ENCODE measurements at places on chromosomes 12 and 14. TPM values are rescaled to one million over a fixed set of nuclear protein-coding genes. Genes with fewer than 3 reads are reported as not detected.

DNA sequence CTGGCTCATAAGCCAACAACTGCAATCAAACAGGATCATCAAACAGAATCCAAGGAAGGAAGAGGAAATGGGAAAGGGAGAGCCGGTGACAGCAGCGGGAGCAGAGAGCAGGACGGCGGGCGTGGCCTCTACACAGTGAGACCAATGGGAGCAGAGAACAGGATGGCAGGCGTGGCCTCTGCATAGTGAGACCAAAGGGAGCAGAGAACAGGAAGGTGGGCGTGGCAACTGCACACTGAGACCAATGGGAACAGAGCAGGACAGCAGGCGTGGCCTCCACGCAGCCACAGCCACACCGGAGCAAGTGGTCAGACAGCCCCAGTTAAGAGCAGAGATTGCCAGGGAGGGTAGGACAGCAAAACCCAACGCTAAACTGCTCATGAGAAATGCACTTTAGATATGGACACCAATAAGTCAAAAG, 16.4 kb downstream of the LRCOL1 start:
- peak; percentile 96 for DNase-seq
- H3K4me3 ChIP-seq = peak overlapping the region; percentile 19
- no peaks in the 10 kb centered on the region for H3K36me3 ChIP-seq
- H3K27ac ChIP-seq = peak overlapping the region; percentile 55
- no peaks in the 10 kb centered on the region for H3K4me1 ChIP-seq

GRCh38 chr12:13195250-13195649, 1.3 kb upstream of the EMP1 start:
- peaks cover 13% of the 10 kb centered on the region for H3K4me1 ChIP-seq
- DNase-seq = no peak
- no peaks in the 10 kb centered on the region for H3K27me3 ChIP-seq
- H3K36me3 ChIP-seq = no peaks in the 10 kb centered on the region

GRCh38 chr12:24839268-24839791, 109.6 kb downstream of the BCAT1 start:
- H3K36me3 ChIP-seq = no peaks in the 10 kb centered on the region
- DNase-seq = no peak

- no peak for DNase-seq
- peaks cover 6% of the 10 kb centered on the region for H3K4me1 ChIP-seq
- no peak overlapping the region for H3K4me3 ChIP-seq
- no peak overlapping the region for H3K27ac ChIP-seq
- no peaks in the 10 kb centered on the region for H3K36me3 ChIP-seq
These were observed 1.6 kb upstream of the LTBR start for GRCh38 chr12:6382371-6382770.

DNA sequence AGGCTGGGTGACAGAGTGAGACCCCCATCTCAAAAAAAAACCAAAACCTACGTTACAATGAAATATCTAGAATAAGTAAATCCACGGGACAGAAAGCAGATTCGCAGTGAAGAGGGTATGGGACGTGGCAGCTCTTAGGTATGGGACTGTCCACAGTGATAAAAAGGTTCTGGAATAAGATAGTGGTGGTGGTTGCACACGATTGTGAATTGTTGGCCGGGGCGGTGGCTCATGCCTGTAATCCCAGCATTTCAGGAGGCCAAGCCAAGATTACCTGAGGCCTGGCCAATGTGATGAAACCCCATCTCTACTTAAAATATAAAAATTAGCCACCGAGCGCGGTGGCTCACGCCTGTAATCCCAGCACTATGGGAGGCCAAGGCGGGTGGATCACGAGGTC, 76.3 kb downstream of the KDM2B start:
- no peak for DNase-seq
- no peaks in the 10 kb centered on the region for H3K4me1 ChIP-seq
- H3K27ac ChIP-seq = no peak overlapping the region
- no peak overlapping the region for H3K4me3 ChIP-seq
- no peaks in the 10 kb centered on the region for H3K36me3 ChIP-seq

GRCh38 chr14:96888158-96888557, 91.0 kb downstream of the VRK1 start:
- no peaks in the 10 kb centered on the region for H3K36me3 ChIP-seq
- no peaks in the 10 kb centered on the region for H3K4me1 ChIP-seq
- no peaks in the 10 kb centered on the region for H3K27me3 ChIP-seq

GRCh38 chr12:109597414-109597794, 23.8 kb downstream of the MVK start:
- H3K36me3 ChIP-seq = no peaks in the 10 kb centered on the region
- DNase-seq = no peak
- H3K27me3 ChIP-seq = no peaks in the 10 kb centered on the region
- H3K27ac ChIP-seq = no peak overlapping the region
- H3K4me1 ChIP-seq = no peaks in the 10 kb centered on the region

GRCh38 chr12:116934908-116935705, 24.4 kb downstream of the FBXW8 start:
- no peak for DNase-seq
- no peak overlapping the region for H3K27ac ChIP-seq
- H3K4me1 ChIP-seq = no peaks in the 10 kb centered on the region
- H3K27me3 ChIP-seq = no peaks in the 10 kb centered on the region
- H3K4me3 ChIP-seq = no peak overlapping the region
- H3K36me3 ChIP-seq = no peaks in the 10 kb centered on the region

DNA sequence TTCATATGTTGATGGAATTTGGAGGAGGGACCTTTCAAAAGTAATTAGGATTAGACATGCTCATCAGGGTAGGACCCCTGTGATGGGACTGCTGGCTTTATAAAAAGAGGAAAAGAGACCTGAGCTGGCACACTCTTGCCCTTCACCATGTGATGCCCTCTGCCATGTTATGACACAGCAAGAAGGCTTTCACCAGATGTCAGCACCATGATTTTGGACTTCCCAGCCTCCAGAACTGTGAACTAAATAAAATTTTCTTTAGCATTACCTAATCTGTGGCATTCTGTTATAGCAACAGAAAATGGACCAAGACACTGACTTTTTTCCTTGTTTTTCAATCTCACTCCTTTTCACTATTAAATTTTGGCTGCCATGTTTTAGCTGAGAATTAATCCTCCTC, 105.0 kb upstream of the TMPO start:
- no peaks in the 10 kb centered on the region for H3K36me3 ChIP-seq
- no peak overlapping the region for H3K4me3 ChIP-seq
- H3K4me1 ChIP-seq = no peaks in the 10 kb centered on the region
- DNase-seq = no peak
- no peak overlapping the region for H3K27ac ChIP-seq

- no peak overlapping the region for H3K27ac ChIP-seq
- H3K4me1 ChIP-seq = no peaks in the 10 kb centered on the region
- no peaks in the 10 kb centered on the region for H3K27me3 ChIP-seq
- no peaks in the 10 kb centered on the region for H3K36me3 ChIP-seq
These were observed 593.8 kb downstream of the TRHDE start for GRCh38 chr12:72865921-72866320.

- no peak overlapping the region for H3K4me3 ChIP-seq
- H3K27me3 ChIP-seq = no peaks in the 10 kb centered on the region
- H3K27ac ChIP-seq = no peak overlapping the region
These were observed 268.2 kb downstream of the PCNX1 start for GRCh38 chr14:71175491-71175890.

DNA sequence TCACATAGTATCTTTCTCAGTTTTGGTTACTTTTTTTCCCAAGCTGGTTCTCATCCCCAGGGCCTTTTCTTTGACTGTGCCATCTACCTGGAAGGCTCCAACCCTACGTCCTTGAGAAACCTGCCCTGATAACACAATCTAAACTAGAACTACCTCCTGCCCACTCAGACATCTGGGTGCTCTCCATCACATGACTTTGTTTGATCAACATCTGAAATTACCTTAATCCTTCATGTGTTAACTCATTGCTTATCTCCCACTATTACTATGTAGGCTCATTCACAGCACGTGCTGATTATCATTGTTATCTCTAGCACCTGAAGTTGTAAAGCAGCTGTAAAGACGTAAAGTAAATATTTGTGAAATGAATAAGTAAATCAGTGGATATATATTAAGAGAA, 784.0 kb downstream of the TMTC2 start:
- no peak for DNase-seq
- H3K27me3 ChIP-seq = no peaks in the 10 kb centered on the region
- no peaks in the 10 kb centered on the region for H3K36me3 ChIP-seq

- peaks cover 22% of the 10 kb centered on the region for H3K4me1 ChIP-seq
- DNase-seq = peak; percentile 89
- no peaks in the 10 kb centered on the region for H3K27me3 ChIP-seq
- H3K4me3 ChIP-seq = peak overlapping the region; percentile 80
These were observed 1.8 kb downstream of the SPSB2 start for GRCh38 chr12:6871052-6871957.

DNA sequence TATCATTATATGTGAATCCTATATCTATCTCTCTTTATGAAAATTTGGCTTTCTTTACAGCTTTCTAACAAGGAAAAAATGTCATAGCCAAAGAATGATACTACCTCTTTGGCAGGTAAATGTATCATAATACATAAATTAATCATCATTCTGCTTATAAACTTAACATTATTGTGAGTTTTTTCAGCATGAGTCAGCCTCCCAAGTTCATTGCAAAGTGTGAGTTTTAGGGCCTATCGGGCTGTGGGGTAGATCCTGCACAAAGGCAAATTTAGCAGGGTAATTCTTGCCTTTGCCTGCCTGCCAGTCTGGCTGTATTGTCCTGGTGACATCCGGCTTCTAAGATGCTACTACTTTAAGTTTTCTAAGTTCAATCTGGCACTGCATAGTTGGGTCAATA, 412.6 kb downstream of the MDGA2 start:
- DNase-seq = no peak
- H3K36me3 ChIP-seq = no peaks in the 10 kb centered on the region
- H3K4me3 ChIP-seq = no peak overlapping the region
- no peak overlapping the region for H3K27ac ChIP-seq
- H3K4me1 ChIP-seq = no peaks in the 10 kb centered on the region

The FCF1 gene
- total RNA-seq = 40.3 TPM

The FAM90A1 gene
- total RNA-seq = not detected

The BBOF1 gene
- 1.4 TPM for total RNA-seq

The NFATC4 gene
- 24.0 TPM for total RNA-seq

The AP1G2 gene
- total RNA-seq = 154 TPM

The PCED1B gene
- total RNA-seq = 2.1 TPM

The PRPH gene
- 3.9 TPM for total RNA-seq
